ENCODE measurements at places on chromosomes 4 and X.

GRCh38 chr4:101020956-101021355 lies 326.4 kb downstream of the PPP3CA start:
- DNase-seq, result no peak

DNA sequence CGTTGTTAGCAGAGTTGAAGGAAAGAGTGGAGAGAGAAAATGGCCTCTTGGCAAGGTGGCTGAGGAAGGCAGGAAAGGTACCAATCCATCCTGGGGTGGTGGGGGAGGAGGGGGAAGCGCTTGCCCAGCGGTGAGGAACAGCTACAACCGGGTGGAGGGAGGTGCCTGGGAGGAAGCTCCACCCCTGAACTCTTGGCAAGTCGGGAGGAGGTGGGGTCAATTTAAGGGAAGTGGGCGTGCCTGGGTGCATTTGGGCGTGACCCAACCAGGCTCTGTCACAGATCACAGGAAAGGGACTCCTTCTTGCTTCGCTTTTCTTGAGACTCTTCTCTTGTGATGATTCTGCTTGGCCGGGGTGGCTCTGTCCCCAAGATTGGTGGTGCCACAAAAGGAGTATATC lies 41.7 kb downstream of the BCORL1 start:
- no peak for DNase-seq

DNA sequence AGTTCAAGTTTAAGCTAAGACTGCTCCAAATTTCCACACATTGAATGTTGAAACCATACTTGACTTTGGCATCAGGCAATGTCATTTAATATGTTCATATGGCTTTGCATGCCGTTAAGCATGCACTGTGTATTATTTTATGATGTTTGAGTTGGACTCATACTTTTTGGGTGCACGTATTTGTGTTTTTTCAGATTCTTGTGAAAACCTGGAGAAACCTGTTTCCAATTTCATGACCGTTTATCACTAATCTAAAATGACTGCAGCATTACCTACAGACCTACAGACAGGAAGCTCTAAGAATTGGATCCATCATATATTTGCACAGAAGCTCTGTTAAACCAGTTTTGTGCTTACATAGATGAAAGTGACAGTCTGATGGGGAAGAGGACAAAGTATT lies 1093.0 kb upstream of the INTU start:
- no peak for DNase-seq

- DNase-seq, result no peak
Observed at GRCh38 chr4:83516042-83516772, 19.7 kb upstream of the GPAT3 start.

GRCh38 chr4:734951-735350 lies 29.3 kb downstream of the PCGF3 start:
- DNase-seq, result no peak

GRCh38 chr4:122131562-122132157 lies 20.5 kb upstream of the BLTP1 start:
- no peak for DNase-seq

GRCh38 chr4:146435962-146436361 lies 85.8 kb downstream of the SLC10A7 start:
- DNase-seq, result no peak

DNA sequence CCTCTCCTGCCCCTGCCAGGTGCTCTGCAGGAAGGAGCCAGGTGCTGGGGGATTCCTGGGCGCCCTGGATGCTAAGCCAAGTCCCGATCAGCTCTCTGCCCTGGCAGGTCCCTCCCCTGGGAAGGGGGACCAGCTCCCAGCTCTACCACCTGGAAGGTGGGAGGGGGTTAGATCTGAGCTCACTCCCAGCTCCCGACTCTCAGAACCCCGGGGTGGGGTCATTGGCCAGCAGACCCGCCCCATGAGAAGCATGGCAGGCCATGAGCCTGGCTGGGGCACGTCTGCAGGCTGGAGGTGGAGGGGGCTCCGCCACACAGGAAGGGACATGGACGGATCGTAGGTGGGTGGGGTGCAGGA lies 83.4 kb upstream of the NKX1-1 start:
- no peak for DNase-seq

- no peak for DNase-seq
Observed at GRCh38 chrX:154352466-154352865, 22.0 kb downstream of the FLNA start.

DNA sequence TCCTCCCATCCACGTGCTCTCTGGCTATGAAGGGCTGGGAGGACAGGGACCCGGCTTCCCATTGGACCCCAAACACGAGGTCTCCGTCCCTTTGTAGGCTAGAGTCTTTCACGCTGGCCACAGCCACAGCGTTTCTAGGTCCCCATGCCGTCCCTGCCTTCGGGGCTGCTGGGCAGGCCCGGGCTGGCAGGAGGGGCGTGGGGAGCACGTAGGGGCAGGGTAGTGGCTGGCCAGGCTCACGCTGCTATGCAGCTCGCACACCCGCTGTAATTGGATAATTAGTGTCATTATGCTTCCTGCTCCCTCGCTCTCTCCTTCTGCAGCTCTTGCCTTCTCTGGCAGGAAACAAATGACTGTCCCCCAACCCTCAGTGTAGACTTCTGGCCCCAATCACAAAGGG lies 9.8 kb downstream of the ATP2B3 start:
- no peak for DNase-seq

DNA sequence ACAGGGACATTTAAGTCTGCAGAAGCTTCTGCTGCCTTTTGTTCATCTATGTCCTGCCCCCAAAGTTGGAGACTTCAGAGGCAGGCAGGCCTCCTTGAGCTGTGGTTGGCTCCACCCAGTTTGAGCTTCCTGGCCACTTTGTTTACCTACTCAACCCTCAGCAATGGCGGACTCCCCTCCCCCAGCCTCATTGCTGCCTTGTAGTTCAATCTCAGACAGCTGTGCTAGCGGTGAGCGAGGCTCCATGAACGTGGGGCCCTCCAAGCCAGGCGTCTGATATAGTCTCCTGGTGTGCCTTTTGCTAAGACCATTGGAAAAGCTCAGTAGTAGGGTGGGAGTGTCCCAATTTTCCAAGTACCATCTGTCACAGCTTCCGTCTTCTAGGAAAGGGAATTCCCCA lies 170.1 kb downstream of the CCNG2 start:
- DNase-seq, result no peak

GRCh38 chr4:127698789-127699200 lies 31.4 kb upstream of the SLC25A31 start:
- no peak for DNase-seq

GRCh38 chrX:103415528-103415927 lies 39.2 kb downstream of the BEX3 start:
- DNase-seq, result no peak

- DNase-seq, result no peak
Observed at GRCh38 chr4:147717878-147718277, 14.0 kb upstream of the ARHGAP10 start.

DNA sequence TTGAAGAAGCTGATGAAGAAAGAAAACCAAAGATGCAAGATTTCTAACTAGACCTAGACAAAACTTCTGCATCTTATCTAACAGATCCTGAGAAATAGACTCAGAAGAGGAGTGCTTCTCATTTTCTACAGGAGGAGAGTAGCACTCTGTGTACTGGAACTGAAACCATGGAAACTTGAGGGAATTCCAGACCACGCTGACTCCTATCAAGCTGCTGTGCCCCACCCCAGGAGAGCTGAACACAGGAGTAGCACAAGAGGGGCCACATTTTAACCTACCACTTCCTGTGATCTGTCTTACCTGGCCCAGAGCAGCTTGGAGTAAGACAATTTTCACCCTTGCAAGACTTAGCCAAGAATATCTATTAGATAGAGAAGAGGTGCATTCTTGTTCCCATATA lies 248.9 kb downstream of the SCFD2 start:
- DNase-seq, result no peak

DNA sequence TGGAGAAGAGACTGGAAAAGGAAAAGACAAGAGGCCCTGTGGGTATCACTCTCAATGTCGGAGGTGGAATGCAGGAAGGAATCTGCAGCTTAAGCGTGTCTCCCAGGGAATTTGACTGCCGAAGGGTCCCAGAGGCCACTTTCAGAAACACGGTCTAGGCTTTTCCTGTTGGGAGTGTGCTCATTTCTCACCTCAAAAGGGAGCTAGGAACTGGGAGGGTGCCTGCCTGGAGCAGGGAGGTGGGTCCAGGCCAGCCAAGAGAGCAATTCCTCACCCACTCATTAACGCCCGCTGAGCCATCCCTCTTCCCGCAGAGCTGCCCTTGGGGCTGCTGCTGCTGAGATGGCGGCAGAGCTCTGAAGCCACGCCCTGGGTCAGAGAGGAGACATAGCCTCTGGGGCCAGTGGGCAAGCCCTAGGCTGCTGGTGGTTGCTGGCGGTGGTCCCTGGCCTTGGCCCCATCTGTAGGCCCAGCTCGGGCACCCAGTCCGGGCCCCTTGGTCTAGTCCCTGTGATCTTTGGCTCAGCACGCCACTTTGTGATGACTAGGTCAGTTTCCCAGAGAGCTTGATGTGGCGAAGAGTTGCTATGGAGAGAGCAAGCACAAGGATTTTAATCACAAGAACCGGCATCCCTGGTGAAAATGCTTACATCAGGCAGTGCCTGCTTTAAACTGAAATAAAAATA lies 4.1 kb downstream of the ZNF185 start:
- DNase-seq, result no peak

GRCh38 chr4:79083406-79084010 lies 144.3 kb upstream of the PAQR3 start:
- no peak for DNase-seq

DNA sequence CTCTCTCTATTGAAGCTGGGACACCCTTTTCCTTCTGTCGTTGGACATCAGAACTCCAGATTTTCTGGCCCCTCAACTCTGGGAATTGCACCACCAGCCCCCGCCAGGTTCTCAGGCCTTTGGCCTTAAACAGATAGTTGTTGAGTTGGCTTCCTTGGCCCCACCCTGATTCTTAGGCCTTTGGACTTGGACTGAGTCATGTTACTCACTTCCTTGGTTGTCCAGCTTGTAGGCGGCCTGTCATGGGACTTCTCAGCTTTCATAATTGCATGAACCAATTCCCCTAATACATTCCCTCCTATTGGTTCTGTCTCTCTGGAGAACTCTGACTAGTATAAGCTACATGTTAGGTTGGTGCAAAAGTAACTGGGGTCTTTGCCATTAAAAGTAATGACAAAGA lies 195.7 kb downstream of the GPAT3 start:
- DNase-seq, result no peak

DNA sequence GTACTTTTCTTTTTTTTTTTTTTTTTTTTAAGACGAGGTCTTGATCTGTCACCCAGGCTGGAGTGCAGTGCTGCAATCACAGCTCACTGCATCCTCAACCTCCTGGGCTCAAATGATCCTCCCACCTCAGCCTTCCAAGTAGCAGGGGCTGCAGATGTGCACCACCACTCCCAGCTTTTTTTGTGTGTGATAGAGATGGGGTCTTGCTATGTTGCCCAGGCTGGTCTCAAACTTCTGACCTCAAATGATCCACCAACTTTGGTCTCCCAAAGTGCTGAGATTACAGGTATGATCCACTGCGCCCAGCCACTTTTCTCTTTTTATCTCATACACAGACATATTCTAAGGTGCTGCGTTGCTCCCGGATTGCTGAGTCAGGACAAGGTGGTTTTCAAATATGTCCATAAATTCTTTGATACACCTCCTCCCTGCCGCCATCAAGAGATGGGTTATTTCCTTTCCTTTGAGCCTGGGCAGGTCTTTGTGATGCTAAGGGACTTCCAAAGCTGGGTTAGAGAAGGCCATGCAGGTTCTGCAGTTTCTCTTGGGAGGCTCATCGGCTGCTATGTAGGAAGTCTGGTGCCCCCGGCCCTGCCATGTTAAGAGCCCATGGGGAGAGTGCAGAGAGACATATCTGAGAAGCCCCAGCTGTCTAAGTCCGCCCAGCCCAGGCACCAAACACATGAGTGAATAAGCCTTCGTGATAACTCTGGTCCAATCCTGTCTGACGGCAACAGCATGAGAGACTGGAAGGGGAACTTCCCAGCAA lies 8.4 kb upstream of the PLA2G12A start:
- DNase-seq, result no peak

DNA sequence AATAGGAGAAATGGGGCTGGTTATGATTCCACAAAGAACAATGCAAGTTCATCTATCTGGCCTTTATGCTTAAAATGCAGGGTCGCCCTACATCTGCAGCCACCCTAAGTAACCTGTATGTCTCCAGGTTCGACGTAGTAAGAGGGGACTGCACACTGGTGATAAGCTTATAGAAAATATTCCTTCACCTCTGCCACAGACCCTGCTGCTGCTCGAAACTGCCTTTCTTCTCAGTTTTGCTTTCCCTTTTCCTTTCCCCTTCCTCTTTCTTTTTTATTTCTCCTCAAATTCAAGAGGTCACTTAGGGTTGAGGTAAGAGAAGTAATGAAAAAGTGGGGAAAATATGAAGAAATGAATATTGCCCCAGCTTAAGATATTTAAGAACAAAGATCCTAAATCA lies 123.5 kb downstream of the DCHS2 start:
- no peak for DNase-seq

GRCh38 chrX:144627947-144628346 lies 619.4 kb upstream of the SPANXN1 start:
- no peak for DNase-seq

DNA sequence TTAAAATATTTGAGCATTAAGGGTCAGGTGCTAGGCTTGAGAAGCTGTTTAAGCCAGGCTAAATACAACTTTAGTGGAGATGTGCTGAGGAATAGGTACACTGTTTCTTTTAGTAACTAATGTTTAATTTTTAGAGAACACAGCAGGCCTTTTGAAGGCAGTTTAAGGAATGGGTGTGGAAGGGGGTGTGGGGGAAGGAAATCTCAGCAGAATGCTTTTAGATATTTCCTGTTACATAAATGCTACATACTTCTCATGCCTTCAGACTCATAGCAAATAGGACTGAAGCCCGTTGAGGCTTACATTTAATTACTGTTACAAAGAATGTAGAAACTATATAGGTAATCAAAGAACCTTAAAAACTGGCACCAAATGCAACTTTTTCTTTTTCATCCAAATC lies 66.3 kb downstream of the WWC2 start:
- no peak for DNase-seq

GRCh38 chr4:1561286-1561990 lies 122.7 kb downstream of the FAM53A start:
- DNase-seq, result no peak

DNA sequence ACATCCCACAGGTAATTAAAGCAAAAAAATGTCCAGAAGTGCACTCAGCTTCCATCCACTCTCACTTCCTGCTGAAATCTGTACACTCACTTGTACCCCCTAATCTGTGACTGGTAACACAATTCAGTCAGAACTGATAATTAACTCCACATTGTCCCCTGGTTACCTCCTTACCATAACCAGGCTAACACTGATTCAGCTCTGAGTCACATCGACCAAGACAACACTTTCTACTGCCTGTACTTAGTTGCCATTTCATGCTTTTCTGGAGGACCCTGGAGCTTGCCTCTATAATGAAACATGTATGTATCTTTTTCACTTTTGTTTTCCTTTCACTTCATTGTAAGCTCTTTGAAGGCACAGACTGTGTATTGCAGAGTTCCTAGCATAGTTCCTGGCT lies 130.9 kb upstream of the GABRG1 start:
- DNase-seq, result no peak

Data from NCI-H2171 (cell line).